ENCODE measurements at places on chromosomes 11 and 22. TPM values are rescaled to one million over a fixed set of nuclear protein-coding genes. Genes with fewer than 3 reads are reported as not detected.
A peak's percentile ranks its signal among the peaks of the same experiment; 100 is the strongest.

KRTAP5-11 gene
- total RNA-seq, result not detected

GRCh38 chr11:83542861-83543260 lies 256.7 kb upstream of the CCDC90B start:
- no peak for DNase-seq

- no peak for DNase-seq
Observed at GRCh38 chr11:126929179-126930061, 71.2 kb downstream of the KIRREL3 start.

UQCC3 gene
- total RNA-seq, result 11.8 TPM

DNA sequence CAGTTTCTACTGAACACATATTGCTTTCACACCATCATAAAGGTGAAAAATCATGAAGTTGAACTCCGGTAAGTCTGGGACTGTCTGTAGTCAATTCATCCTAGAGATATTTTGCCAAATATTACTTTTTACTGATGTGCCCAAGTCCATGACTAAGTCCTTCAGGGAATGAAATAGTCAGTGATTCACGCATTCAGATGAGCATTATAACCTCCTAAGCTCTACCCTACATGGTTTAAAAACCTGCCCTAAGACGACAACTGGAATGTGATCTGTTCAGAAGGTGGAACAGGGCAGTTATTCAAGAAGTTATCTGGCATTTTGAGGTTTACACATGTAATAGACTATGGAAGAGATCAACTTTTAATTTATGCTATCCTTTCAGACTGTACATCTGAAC lies 125.6 kb downstream of the TRPC6 start:
- no peak for DNase-seq

RFPL2 gene
- total RNA-seq, result 0.19 TPM

DNA sequence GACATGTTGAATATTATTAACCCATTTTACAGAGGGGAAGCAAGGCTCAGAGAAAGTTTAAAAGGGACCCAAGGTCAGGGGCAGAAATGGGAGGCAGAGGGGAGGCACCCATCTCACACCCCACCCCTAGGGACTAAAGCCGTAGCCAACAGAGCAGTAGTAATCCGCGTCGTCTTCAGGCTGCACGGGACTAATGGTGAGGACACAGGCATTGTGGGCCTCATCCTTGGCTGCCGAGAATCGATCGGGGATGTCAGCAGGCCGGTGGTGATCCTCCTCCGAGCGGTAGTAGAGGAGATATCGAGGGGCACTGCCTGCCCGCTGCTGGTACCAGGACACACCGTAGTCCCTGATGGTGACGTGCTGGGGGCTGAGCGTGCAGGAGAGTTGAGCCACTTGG lies 1.5 kb downstream of the VPREB3 start:
- DNase-seq, result no peak

- DNase-seq, result no peak
Observed at GRCh38 chr22:17283423-17283822, 64.2 kb upstream of the ADA2 start.

GRCh38 chr11:83448686-83449085 lies 162.5 kb upstream of the CCDC90B start:
- no peak for DNase-seq

GGTLC3 gene
- not detected for total RNA-seq

NAV2 gene
- total RNA-seq, result 2.0 TPM

GRCh38 chr11:133197425-133197824 lies 334.9 kb downstream of the OPCML start:
- no peak for DNase-seq

GRCh38 chr11:65156926-65157325 lies 13.1 kb upstream of the SPDYC start:
- DNase-seq, result no peak

DNA sequence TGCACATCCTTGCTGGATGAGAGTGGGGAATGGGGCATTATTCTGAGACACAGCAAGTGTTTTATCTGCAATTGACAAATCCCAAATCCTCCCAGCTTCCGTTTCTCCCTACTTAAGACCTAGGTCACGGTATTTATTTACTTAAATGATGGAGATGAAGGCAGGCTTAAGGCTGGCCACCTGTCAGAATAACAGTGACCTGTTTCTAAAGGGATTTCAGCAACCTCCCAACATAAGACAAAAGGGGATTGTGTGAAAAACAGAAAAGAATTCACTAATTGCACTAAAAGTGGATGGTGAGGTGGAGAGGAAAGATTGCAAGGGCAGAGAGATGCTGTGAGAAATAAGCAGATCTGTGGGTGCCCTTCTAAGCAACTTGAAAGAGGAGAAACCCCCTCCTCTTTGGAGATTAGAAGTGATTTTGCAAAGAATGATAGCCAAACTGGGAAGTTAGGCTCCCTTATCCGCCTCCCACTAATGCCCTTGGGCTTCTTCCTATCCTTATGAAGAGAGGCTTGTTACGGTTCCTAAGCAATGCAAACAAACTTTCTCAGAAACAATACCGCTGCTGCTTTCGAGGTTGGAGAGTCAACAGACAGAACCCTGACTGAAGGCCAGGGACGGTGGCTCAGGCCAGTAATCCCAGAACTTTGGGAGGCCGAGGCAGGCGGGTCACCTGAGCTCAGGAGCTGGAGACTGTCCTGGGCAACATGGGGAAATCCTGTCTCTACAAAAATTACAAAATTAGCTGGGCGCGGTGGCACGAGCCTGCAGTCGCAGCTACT lies 84.3 kb downstream of the ARL14EP start:
- DNase-seq, result no peak

GRCh38 chr11:1498262-1498661 lies 11.7 kb upstream of the MOB2 start:
- no peak for DNase-seq

DNA sequence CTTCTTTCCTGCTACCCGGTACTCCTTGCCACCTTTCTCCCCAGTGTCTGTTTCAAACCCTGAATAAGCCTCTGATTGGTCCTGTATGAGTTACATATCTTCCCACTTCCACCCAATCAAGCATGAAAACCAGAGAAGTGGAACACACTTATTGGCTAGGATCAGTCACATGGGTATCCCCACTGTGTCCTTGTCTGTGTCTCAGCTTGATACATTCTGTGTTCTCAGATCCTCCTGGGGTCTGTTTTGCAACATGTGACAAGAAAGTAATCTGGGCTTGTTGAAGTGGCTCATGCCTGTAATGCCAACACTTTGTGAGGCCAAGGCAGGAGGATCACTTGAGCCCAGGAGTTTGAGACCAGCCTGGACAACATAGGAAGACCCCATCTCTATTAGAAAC lies 23.9 kb downstream of the MCHR1 start:
- no peak for DNase-seq

DNA sequence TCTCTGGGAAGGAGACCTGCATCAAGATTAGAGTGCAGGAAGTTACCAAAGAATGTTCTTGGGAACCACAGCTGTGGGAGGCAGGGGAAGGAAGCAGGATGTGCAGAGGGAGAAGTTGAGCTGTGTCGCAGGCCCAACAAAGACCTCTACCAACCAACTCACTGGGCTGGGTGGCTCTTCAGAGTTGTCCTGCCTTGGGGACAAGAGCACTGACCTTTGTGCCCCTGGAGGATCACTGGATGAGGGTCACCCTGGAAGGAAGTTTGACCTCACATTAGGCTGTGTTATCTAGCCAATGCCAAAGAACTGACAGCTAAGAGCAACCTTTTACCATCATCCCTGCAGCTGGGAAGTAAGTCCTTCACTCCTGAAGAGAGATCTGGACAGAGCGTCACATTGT lies 130.6 kb downstream of the RRAS2 start:
- no peak for DNase-seq

CD3D gene
- 1,261 TPM for total RNA-seq

GRCh38 chr11:64245401-64245796 lies 1.3 kb downstream of the PPP1R14B start:
- DNase-seq, result peak; percentile 62

GRCh38 chr11:72079819-72080325 lies 470 bp downstream of the NUMA1 start:
- no peak for DNase-seq

DNA sequence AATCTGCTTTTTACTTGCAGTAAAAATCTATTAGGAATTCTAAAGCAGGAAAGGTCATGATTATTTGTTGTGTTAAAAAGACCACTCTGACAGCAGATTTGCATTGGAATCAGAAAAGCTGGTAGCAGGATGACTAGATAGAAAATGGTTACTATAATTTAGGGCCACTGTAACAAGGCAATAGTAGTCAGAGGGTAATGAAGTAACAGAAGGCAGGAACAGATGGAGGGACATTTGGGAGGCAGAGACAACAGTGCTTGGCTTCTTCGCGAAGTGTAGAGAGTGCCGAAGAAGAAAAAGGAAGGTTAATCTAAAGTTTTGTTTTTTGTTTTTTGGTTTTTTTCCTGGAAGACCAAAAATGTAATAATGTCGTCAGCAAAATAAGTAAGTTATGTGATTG lies 129.8 kb upstream of the SLC5A12 start:
- DNase-seq, result no peak

VPREB1 gene
- total RNA-seq, result 2.5 TPM

KCNK7 gene
- 0.66 TPM for total RNA-seq

MRGPRX3 gene
- not detected for total RNA-seq

OR8D1 gene
- not detected for total RNA-seq

PDGFD gene
- total RNA-seq, result 1.3 TPM

- no peak for DNase-seq
Observed at GRCh38 chr11:11078344-11079086, 220.7 kb upstream of the ZBED5 start.

GRCh38 chr11:34468209-34468841 lies 29.6 kb downstream of the CAT start:
- DNase-seq, result peak; percentile 71

Measured in thymus (tissue), 14 donors.